H9 (cell line): ENCODE measurements at places on chromosomes 7 and 10. TPM values are rescaled to one million over a fixed set of nuclear protein-coding genes. Genes with fewer than 3 reads are reported as not detected.
A peak's percentile ranks its signal among the peaks of the same experiment; 100 is the strongest.

DNA sequence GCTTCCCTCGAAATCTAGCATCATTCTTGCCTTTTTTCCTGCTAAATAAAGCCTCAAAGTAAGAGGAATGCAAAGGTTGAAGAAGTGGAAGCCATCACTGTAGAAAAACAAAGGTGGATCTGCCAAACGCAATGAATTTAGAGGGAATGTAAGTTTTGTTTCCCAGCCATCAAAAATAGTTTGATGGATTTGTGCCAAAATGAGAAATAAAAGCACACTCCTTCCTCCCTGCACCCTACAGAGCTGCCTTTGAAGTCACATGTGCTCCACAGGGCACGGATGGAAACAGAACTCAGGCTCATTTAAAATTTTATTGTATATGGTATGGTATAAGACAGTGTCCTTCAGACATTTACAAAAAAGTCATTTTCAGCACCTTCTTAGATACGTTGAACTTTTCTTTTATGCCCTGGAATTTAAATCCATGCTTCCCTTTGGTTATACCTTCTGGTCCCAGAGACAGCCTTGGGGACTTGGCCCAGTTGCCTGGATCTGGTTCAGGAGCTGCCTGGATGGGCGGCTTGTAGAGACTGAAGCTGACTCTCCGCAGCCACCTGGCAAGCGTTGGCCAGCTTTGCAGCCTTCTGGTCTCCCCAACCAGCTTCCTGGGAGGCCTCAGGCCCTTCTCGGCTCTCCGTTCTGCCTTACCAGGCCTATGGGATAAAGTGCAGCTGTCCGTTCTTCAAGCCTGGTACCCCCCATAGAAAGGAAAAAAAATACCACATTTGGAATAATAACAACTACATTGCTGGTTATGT lies 228.5 kb upstream of the NEBL start:
- DNase-seq: no peak

DNA sequence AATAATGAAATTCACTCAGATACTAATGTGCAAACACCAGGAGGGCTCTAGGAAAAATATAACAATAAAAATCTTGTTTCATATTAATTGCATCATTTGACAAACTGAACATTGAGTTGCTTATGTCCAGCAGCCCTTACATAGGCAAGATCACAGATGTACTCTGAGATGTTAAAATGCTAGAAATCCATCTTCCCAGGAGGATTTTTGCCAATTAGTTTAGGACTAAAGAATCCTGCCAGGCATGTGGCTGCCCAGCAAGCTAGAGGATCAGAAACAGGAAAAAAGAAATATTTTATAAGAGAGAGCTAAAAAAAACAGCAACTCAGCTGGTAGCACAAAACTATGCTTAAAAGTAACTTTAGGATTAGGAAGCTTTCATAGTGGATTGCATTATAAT lies 407.8 kb downstream of the NXPH1 start:
- DNase-seq: no peak

GRCh38 chr7:94591176-94591575 lies 64.8 kb downstream of the SGCE start:
- no peak for DNase-seq

DNA sequence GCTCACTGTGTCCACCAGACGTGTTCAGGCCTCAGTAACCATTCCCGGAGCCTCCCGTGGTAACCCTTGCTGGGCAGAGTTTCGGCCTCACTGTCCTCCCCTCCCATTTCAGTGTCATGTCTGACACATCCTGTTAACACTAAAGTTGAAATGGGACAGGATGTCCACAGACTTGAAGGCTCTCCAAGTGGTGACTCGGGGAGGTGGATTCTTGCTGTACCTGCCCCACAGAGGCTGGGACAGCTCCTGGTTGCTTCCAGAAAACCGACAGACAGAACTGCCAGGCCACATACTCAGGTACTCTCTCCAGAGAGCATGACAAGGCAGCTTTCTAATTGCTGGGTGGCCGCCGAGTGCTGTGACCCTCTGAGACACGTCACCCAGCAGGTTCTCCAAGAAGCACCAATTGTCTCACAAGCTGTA lies 17.9 kb upstream of the CYTH3 start:
- no peak for DNase-seq

Gene CTAGE15
- total RNA-seq: 1.7 and 1.8 TPM in 2 replicates

Gene MGMT
- 18.4 and 19.6 TPM in 2 replicates for total RNA-seq

DNA sequence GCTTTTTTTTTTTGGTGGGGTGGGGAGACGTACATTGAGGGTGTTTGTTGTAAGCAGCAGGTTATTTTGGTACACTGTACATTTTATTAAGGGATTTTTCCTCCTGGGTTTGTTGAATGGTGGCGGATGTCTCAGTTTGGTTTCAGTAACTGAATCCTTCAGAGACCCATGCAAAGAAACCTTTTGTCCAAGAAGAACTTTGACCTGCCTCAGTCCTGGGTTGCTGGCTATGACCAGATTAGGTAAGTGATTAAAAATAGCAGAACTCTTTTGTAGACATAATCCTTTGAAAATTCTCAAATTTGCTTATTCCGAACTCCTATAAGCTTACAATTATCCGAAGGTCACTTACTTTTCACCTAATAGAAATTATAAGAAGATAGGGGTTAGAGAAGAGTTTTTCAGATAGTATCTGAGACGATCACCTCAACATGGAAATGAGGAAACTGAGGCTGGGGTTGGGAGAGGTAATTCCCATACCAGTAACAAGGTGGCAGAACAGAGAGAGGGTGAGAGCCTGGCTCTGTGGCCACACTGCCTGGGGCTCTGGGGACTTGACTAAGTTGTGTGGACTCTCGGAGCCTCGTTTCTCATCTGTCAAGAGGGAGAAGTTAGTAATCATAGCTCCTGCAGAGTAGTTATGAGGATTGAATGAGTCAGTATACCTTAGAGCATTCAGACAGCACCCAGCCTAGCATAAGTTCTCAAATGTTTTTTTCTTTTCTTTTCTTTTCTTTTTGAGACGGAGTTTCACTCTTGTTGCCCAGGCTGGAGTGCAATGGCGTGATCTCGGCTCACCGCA lies 87.4 kb downstream of the CCNY start:
- DNase-seq: no peak

Gene OPALIN
- not detected in 2 replicates for total RNA-seq

GRCh38 chr7:105524840-105525239 lies 2.8 kb upstream of the PUS7 start:
- DNase-seq: no peak

DNA sequence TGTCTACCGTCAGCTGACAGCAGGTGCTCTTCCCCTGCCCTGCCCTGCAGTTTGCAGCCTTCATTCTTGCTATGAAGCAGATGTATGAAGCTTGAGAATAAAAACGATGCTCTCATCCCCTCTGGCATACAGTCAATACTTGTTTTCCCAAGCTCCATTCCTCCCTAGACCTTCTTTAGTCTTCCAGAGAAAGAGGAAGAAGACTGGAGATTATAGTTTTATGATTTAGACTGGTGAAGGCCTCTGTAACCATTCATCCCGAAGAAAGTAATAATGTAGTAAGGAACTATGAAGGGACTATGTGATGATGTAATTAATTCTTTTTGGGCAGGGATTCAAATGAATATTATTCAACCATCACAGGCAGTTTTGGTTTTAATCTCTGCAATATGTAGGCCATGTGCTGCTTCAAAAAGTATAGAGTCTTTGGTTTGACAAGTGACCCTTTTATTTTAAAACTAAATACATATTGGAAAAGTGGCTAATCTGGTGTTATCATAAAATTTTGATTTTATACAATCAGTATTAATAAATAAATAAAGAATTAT lies 242.4 kb upstream of the KIAA1217 start:
- DNase-seq: no peak

Gene ASB10
- not detected in 2 replicates for total RNA-seq

Gene KCNMA1
- 1.7 and 2.0 TPM in 2 replicates for total RNA-seq

Gene PBLD
- 2.4 and 3.5 TPM in 2 replicates for total RNA-seq

DNA sequence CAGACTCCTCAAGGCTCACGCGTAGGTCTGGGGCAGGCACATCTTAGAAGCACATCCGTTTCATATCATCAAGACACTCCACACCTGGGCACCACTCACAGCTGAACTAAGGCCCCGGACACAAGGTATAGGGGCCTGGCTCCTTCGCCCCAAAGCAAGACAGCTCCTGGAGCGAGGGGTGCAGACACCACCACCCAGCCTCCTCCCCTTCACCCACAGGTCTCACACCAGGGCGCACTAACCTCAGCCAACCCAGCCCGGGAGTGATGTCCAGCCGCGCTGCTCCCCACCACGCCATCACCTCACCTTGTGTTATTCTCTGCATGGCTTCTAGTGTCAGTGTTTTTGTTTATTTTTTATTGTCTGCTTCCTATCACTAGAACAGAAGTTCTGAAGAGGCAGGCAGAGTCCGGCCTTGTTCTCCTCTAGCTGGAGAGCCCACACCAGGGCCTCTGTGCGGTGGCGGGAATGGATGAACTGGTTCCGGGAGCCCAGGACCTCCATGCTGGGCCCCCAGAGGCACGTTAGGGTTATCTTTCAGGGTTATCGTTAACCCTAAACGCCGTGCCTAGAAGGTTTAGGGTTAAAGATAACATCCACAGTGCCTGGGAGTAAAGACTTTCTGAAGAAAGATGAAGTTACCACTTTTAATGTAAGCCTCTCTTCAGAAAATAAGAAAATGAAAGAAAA lies 21.8 kb downstream of the BRI3 start:
- no peak for DNase-seq

Gene CYP26C1
- total RNA-seq: 0.42 and 0.79 TPM in 2 replicates

- peak; percentile 73 for DNase-seq
Observed at GRCh38 chr10:33334805-33335550, 511 bp upstream of the NRP1 start.

GRCh38 chr10:47294501-47294900 lies 5.5 kb upstream of the GDF10 start:
- peak; percentile 7 for DNase-seq

- DNase-seq: no peak
Observed at GRCh38 chr10:97922022-97922758, 72.5 kb downstream of the GOLGA7B start.

- no peak for DNase-seq
Observed at GRCh38 chr7:135795846-135796570, 47.4 kb upstream of the FAM180A start.

DNA sequence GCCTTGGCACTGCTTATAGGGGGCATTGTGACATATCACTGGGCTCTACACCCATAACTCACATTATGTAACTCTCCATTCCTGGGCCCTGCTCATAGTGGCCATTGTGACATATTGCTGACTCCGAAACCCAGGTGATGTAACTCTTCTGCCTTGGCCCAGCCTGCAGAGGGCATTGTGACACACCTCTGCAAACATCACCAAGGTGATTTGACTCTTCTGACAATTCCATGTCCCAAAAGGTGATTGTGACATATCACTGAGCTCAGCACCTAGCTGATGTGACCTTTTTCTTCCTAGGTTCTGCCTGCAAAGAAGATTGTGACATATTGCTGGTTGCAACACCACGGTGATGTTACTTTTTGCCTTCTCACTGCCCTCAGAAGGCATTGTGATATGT lies 36.5 kb upstream of the ZNF680 start:
- no peak for DNase-seq

- DNase-seq: no peak
Observed at GRCh38 chr10:33150889-33151288, 183.6 kb downstream of the NRP1 start.

Gene SPDYE8
- not detected in 2 replicates for total RNA-seq

DNA sequence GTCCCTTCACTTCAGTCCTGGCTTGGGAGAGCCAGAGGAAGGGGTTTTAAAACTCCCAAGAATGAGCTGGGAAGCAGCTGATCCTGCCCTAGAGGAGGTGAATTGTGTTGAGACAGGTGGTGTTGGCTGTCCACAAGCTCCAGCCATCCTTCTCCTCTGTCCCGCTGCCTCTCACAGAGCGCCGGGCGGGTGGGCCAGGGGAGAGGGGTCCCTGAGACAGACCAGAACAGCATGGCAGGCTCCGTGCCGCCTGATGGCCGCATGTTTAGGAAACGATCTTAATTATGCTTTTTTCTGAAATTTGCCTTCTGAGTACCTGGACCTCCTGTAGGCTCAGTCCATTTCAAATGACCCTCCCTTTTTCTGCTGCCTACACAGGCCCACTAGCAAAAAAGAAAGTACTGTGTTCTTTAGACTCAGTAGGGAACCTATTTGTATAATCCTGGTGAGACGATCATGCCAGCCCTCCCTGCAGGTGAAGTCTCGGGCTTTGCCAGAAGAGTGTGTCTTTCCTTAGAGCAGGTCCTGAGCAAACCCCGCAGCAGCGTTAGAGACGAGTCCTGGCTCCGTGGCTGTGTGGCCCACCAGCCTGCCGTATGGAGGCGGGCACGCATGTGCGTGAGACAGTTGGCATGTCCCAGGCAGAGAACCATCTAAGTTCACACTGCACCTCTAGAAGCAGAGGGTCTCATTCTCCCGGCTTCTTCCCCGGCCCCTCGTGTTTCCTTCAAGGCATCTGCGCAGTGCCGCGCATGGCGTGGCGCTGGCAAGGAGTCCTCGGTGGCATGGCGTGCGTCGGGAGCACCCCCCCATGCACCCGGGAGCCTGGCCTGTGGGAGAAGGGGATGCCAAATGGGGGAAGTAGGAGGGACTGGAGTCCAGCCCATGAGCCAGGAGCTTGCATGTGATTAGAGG lies 26.3 kb upstream of the PWWP2B start:
- no peak for DNase-seq

Gene AASS
- 383 and 398 TPM in 2 replicates for total RNA-seq

Gene TMEM229A
- total RNA-seq: 0.37 and 0.46 TPM in 2 replicates

GRCh38 chr7:3895341-3896116 lies 594.5 kb downstream of the SDK1 start:
- DNase-seq: no peak

- DNase-seq: no peak
Observed at GRCh38 chr10:93030409-93030808, 30.2 kb upstream of the CYP26C1 start.

GRCh38 chr7:152911922-152912321 lies 152.4 kb downstream of the ACTR3B start:
- no peak for DNase-seq

DNA sequence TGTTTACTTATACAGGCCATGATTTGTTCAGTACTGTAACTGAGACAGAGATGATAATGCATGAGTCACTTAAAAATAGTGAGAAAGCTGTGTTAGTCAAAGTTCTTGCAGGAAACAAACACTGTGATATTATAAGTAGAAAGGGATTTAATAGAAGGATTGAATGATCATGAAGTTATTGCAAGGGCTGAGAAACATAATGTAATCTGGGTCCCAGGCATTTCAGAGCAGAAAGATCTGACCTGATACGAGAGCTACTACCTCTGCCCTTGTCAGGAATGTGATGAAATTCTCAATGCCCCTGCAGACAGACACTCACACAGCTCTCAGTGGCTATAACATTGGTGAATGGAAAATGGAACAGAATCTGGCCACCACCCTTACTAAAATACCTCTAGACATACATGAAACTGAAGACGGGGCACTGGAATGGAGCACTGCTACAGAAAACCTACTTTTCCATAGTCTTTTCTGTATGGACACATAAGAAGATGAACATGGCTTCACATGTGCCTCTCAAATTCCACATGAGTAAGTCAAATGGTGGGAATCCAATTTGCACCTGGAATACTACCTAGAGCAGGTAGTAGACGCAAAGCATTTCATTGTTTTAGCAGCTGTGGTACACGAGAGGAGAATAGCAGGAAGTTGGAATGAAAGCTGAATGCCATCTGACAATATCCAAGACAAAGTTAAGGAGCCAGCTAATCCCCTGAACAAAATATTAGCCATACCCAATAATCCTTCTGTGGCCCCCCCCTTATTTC lies 19.1 kb upstream of the VWDE start:
- DNase-seq: no peak

Gene TEX47
- not detected in 2 replicates for total RNA-seq
